NCI-H1930 (cell line): ENCODE measurements at places on chromosomes 5 and 9.
A peak's percentile ranks its signal among the peaks of the same experiment; 100 is the strongest.

GRCh38 chr5:174972291-174972690, 247.9 kb downstream of the MSX2 start:
- DNase-seq: no peak

DNA sequence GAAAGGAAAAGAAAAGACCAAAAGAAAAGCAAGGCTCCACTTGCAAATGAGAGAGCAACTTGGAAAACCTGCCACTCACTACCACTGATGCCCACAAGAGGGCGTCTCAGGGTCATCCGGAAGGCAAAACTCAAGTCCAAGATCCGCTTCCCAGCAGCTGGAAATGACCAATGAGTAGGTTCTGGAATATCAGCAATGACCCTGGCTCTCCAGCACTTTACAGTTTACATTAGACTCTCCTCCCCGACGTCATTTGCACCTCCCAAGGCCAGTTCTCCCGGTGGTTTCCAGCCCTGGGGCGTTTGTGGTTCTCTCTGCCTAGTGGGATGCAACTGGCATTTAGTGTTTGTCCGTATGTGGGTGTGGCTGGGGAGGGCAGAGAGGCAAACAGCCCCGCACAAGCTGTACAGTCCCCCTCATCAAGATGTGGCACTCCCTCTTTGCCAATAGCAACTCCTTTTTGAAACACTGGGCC, 193.8 kb upstream of the ZNF618 start:
- DNase-seq: peak; percentile 15

- DNase-seq: no peak
These were observed 344.4 kb downstream of the MAN2A1 start for GRCh38 chr5:110034056-110034600.

DNA sequence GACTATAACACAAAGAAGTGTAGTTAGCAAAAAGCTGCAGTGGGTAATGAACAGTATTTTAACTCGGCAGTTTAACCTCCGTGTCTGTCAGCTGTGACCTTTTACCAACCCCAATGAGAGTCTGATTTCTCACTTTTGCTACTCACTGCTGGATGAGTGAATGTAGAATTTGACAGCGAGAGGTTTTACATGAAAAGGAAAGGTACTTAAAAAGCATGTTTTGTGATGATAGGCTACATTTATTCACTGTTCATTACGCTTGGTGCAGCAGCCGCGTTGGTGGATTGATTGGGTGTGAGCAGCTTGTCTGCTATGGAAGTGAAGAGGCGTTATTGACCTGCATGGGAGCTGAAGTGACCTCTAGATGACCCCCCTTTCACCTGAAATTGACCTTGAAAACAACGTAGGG, 867.7 kb downstream of the NR2F1-AS1 start:
- no peak for DNase-seq

DNA sequence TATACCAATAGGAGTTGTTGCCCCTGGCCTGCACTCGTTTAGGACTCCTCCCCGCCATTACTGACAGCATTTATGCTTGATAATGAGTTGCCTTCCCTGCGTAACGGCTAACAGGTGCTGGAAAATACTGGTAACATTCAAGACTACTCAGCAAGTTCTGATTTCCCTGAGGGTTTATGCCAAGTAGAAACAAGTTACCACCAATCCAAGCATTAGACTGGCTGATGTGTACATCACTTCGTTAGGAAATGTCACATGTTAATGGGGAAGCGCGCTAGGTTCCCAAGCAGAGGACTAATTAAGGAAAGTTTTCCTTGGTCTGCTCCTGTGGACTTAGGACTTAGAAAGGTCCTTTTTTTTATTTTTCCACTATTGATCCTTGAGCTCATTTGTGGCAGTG, 302.1 kb downstream of the EFNA5 start:
- no peak for DNase-seq

GRCh38 chr9:73667749-73668148, 516.1 kb downstream of the ANXA1 start:
- DNase-seq: no peak

DNA sequence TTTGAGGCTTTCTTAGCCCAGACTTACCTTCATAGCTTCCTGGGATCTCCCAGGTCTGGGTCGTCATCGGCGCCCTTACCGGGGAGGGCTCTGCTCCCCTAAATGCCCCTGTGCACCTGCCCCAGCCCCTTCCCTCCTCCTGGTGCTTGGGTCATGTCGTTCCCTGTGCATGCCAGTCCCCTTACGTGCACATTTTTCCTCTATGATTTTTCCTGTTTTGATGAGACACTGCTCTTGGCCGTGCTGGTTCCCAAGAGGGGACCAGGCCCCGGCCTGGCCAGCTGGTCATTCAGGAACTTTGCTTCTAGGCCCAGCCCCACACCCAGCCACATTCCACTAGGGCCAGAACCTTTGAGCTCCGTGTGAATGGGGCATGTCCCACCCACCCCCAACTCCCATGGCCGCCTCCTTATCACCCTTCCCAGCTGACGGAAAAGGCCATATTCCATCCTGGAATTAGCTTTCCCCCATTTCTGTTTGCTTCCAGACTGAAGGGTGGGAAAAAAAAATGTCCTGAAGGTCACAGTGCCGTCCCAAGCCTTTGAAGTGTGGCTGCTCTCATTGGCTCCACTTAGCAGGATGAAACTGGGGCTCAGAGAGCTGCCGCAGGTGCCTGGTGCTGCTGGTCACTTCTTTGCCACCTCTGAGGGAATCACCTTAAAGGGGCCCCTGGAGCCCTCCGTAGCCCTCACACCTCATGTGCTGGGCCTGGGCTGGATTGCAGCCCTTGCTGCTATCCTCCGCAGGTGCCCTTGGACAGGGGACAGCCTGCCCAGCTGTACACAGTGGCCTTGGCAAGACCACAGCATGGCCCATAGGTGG, 25.1 kb downstream of the ERGIC1 start:
- DNase-seq: no peak

DNA sequence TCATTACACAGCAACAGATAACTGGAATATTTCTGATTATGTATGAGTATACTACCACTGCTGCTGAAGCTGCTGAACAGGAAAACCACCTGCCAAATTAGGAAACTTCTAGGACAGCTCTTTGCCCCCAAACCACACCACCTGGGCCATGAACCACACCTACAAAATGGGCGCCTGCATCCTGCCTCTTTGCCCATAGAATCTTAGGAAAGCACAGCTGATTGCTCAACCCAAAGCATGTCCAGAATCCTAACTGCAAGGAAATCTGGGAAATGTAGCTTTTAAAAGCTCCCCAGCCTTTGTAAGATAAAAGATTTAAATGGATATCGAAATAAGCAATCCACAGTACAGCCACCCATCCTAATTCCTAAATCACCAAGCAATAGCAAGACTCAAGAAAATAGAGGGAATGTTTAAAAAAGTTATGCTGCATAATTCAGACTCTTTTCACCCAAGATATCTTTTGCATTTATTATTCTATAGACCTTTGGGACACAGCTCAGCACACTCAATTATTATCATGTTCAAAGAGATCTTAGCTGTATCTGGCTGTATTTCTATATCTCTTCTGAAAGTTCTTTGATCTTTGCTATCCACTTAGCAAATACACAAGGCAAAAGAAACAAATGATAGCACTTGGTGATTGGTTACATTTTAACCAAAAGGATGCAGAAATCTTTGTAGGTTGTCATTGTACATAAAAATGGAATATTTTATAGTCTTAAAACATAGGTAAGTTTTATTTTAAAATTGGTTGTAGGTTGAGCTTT, 6.8 kb upstream of the C9orf152 start:
- DNase-seq: no peak

GRCh38 chr5:79535477-79536192, 21.7 kb upstream of the HOMER1 start:
- no peak for DNase-seq

- no peak for DNase-seq
These were observed 116.7 kb upstream of the SAP30L start for GRCh38 chr5:154329062-154329461.

- DNase-seq: no peak
These were observed 101.4 kb upstream of the SLC1A3 start for GRCh38 chr5:36505021-36505420.
